Activated CD8-positive, alpha-beta memory T cell treated with anti-CD3 and anti-CD28 coated beads for 48 hours (primary cell): ENCODE measurements at places on chromosomes 12 and 14.

DNA sequence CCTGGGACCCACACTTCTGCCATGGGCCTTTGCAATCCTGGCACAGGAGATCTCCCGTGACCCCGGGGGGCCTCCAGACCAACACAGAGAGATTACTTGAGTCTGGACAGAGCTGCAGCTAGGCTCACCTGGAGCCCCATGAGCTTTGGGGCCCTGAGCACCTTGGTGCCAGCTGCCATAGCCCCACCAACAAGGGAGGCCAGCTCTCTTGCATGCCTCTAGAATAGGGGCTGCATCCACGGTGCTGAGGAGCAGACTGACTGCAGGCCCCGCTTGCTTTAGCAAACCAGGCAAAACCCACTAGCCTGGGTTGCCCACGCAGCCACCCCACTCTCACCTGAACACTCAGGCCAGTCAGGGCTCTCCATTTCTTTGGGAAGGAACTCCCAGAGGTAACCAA is 3.7 kb upstream of the OR4N2 start:
- DNase-seq: no peak

GRCh38 chr12:84760091-84760865 is 152.3 kb downstream of the SLC6A15 start:
- DNase-seq: no peak

- no peak for DNase-seq
These were observed 652 bp upstream of the SELPLG start for GRCh38 chr12:108634341-108634751.

- no peak for DNase-seq
These were observed 64.5 kb downstream of the GALNT16 start for GRCh38 chr14:69324341-69324931.

GRCh38 chr12:805022-805632 is 52.7 kb downstream of the WNK1 start:
- DNase-seq: no peak

- no peak for DNase-seq
These were observed 244.8 kb downstream of the IPO8 start for GRCh38 chr12:30450872-30451271.

DNA sequence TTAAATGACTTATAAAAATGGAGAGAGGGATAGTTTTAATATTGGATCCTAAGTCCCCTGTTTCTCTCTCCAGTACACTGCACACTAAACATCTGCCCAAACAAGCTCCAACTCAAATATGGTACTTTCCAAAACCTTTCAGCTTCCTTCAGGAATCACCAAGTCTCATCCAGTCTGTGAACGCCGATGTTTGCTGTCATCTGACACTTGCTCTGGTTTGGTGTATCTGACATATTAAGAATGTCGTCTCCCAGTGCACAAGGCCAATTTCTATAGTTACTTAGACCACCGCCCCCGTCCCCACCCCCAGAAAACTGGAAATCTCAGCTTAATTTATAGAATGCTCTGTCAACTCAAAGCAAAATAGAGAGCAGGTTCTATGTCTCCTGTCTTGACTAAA is 5.0 kb upstream of the MGP start:
- no peak for DNase-seq

GRCh38 chr12:9124383-9125031 is 8.8 kb upstream of the A2M start:
- no peak for DNase-seq

DNA sequence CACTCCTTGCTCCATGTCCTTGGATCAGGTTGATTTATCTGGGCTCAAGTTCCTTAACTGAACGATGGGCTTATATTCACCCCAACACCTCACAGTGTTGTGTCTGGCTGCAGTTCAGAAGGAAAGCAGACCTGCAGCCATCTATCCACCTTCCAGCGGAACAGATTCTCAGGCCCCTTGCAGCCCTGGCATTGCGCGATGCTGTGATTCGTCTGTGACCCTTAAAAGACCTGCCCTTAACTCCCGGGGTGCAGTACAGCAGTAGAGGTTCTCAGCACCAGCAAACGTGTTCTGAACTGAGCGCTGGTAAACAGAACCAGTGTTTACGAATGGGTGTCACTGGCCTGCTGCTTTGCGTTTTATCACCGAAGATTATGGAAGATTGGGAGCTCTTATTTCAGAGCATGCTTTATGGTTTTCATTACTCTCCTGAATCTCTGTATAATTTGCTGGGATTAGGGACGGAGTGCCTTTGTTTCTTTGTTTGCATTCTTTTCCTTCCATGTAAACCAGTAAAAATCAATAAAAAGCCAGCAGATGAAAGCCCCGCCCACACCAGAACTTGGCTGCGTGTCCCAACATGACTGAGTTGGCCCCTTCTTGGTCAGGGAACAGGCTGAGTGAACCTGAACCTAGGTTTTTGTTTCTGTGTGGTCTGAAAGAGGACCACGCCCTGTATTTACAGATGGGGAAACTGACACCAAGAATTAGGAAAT is 286.7 kb upstream of the CRY1 start:
- no peak for DNase-seq

GRCh38 chr12:54159140-54159539 is 29.6 kb downstream of the SMUG1 start:
- DNase-seq: no peak

DNA sequence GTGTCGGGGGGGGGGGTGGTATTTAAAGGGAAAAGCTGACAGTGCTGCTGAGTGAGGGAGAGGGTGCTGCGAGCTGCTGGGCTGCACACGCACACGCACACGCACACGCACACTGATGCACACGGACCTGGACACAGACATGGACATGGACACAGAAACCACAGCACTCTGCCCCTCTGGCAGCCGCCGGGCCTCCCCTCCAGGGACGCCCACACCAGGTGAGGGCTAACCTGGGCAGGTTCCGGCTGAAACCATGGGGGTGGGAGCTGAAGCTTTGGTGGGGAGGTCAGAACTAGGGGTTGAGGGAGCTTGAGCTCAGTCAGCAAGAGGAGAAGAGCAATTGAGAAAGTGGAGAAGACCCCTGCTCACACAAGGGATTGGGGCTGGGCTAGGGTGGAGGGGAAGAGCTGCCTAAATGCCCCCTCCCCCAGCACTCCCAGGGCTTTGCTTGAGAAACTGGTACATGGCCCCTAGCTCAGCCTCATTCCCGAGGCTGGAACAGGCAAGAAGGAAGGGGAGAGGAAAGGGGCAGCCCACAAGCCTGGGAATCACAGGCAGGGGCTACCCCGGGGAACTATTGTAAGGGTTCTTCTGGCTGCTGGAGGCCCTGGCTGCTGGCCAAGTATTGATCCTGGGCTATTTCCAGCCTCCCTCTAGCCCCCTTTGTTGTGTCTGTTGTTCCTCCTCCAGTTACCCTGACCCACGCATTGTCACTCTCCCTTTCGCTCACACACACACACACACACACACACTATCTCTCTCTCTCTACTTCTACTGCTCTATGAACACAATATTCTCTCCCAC is at the start of gene REM2:
REM2 (plus strand) TSS at position 50 of the 804 bp plus-strand sequence; CDS start at position 116, 66 bp downstream.
- DNase-seq: no peak

GRCh38 chr12:110004598-110004997 is 5.4 kb downstream of the ANKRD13A start:
- no peak for DNase-seq

DNA sequence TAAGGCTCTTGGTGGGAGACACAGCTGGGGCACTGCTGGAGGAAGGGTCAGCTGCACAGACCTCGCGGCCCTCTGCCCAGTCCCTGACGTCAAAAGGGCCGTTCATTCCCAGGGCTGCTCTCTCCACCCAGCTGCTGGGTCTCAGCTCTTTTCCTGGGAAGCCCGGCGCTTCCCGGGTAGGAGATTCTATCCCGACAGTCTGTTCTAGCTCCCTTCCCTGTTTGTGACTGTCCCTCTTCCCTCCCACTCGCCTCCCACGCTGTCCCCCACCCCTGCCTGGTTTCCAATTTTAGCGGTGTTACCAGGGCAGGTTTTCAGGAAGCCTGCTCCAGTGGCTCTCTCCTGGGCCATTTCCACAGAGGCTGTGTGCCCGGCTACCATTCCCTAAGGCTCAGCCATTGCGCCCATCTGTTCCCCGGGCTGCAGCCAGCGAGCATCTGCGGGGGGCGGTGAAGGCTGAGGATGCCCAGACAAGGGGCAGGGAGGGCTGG is 186.6 kb downstream of the CACNA1C start:
- DNase-seq: no peak

DNA sequence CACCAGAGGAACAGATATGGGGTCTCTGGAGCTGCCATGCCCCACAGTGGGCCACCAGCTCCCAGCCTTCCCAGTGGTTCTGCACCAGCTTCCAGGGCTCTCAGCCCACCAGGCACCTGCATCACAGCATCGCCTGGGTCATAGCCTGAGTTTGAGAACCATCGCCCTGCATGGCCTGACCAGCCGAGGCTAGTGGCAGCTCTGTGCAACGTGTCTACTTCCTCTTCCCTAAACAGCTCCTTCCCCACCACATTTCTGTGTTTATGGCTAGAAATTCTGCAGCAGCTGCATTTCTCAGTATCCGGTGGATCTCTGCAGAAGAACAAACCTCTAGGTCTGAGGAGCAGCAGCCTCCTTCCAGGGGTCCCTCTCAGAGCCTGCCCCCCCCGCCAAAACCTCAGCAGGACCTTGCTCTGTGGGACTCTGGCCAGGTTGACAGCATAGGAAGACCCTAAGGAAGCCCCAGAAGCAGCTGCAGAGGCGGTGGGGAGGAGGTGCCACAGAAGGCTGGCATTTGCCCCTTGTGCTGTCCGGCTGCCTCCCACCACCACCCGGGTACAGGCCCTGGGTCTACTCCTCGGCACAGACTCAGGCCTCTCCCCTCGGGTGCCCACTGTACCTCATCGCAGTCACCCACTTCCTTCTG is 47.7 kb downstream of the PSMA6 start:
- no peak for DNase-seq

GRCh38 chr12:64192644-64193444 is 29.3 kb downstream of the KICS2 start:
- no peak for DNase-seq

DNA sequence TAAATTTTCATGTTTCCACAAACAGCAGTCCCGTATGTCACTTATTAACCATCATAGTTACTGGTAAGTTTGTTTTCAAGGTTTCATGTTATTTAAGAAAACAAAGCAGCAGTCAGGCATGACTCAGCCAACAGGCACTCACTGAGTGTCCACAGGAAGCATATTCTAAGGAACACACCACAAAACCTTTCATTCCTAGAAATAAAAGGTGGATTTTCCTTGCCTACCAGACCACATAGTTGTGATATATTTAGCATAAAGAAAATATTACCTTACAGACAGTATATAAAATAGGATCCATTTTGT is 143.3 kb upstream of the AVPR1A start:
- DNase-seq: no peak

DNA sequence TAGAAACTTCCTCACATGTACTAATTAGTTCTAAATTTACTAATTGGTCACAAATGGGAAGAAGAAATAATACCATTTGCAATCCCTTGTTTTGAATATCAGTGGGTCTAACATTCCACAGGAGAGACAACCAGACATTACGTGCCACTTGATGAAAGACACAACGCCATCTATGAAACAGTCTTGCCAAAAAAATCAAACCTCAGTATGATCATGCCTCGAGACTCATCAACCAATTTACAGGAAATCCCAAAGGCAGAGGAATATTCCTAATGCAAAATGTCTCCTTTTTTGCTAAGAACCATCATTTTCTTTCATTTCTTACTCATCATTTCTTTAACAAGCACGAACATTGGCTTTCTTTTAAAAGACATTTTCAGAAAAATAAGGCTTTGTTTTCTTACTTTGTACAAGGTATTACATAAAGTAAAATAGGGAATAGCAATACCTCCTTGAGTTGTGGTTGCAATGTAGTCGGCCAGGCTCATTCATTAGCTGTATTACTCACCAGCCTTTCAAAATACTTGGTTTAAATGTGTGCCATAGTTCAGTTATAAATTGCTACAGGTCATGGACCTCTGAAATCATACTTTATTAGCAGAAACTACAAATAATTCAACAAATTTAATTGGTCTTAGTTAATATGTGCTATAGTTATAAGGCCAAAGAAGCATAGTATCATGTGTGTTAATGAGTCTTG is 436.2 kb upstream of the FLRT2 start:
- no peak for DNase-seq

DNA sequence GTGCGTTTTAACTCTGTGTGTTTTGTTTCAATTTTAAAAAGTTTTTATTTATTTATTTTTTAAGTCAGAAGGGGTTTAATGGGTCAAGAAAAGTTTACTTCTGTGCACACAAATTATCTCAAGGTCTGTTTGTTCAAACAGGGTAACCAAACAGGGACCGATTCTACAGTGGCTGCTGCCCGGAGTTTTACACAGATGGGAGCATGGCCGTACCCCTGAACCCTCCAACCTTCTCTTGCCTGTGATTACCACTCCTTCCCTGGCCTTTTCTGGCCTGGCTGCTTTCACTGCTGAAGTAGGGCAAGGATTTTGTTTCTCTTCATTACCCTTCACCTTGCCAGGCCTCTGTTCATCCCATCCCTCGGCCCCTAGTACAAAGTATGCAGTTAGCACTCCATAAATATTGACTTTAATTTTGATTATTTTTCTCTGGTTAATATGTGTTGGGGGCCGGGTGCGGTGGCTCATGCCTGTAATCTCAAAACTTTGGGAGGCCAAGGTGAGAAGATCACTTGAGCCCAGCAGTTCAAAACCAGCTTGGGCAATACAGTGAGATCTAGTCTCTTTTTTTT is 15.8 kb upstream of the FBXL14 start:
- no peak for DNase-seq

GRCh38 chr14:88321692-88322503 is 1.2 kb downstream of the KCNK10 start:
- DNase-seq: no peak

GRCh38 chr12:2652401-2653081 is 142.2 kb upstream of the FKBP4 start:
- DNase-seq: no peak

- no peak for DNase-seq
These were observed 20.2 kb downstream of the KLHL28 start for GRCh38 chr14:44941591-44941990.

GRCh38 chr12:108232565-108232964 is 103.5 kb downstream of the WSCD2 start:
- no peak for DNase-seq

DNA sequence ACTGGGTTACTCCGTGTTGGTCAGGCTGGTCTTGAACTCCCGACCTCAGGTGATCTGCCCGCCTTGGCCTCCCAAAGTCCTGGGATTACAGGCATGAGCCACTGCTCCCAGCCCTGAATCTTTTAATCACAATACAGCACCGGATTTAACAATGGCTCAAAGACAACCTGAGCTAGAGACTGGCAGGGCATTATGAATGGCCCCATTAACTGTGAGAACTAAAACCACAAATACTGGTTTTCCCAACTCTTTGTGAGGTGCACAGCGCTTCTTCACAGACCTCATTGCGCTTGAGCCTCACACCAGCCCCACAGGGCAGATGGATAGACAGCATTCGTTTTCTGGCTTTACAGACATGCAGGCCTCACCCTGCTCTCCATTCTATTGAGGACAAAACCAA is 107.0 kb upstream of the FKBP4 start:
- DNase-seq: no peak

DNA sequence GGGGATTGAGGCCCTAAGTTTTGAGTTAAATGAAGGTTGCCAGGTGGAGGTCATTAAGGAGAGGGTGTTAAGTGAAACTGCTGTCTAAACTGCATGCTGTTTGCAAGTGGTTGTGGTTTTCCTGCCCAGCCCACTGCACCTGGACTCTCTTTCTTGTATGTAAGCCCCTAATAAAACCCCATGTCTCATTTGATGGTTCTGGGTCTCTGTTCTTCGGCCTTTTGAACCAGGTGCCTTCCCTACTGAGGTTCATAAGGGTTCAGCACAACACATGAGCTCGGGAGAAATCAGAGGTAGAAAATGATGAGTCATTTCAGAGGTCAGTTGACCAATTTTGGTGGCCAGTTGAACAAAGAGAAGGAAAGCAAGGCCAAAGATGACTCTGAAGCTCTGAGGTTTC is 382.5 kb downstream of the RPS29 start:
- no peak for DNase-seq
